ENCODE measurements at places on chromosomes 3 and 15.
A peak's percentile ranks its signal among the peaks of the same experiment; 100 is the strongest.

- no peak for DNase-seq
Measured at GRCh38 chr15:37016231-37016630, 84.1 kb downstream of the MEIS2 start.

- no peak for DNase-seq
Measured at GRCh38 chr15:78000091-78000926, 77.2 kb downstream of the TBC1D2B start.

DNA sequence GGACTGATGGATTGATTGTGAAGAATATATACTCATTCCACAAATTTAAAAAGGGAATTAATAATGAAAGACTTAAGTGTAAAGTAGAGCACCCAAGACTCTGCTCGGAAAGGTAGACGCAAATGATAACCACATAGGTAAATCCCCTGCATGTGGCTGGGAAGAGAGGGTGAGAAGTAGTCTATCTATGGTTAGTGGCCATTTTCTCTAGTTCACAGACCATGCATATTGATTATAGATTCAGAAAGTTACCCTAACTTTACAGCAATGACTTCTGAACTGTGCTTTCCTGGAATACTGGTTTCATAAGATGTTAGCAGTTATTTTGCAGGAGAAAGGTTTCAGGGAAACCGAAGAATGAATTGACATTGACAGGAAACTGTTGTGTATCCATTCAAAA lies 51.7 kb downstream of the CASR start:
- DNase-seq = no peak

DNA sequence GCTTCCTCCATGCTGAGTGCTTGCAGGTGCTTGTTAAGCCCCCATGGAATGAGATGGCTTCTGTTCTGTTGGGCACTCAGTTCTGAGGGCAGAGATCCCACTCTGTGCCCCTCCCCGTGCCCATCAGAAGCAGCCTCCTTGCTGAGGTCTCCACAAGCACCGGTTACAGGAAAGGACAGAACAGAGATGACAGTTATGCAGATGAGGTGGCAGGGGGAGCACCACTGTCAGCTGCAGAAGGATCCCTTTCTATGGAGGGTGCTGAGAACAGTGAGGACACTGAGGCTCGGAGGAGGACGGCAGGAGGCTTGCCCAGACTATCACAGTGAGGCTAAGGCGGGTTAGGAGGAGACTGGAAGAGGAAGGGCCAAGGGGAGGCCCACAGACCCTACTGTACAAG lies 12.4 kb downstream of the CACNA2D2 start:
- DNase-seq = no peak

GRCh38 chr3:138384531-138384930 lies 36.2 kb downstream of the MRAS start:
- DNase-seq = no peak

DNA sequence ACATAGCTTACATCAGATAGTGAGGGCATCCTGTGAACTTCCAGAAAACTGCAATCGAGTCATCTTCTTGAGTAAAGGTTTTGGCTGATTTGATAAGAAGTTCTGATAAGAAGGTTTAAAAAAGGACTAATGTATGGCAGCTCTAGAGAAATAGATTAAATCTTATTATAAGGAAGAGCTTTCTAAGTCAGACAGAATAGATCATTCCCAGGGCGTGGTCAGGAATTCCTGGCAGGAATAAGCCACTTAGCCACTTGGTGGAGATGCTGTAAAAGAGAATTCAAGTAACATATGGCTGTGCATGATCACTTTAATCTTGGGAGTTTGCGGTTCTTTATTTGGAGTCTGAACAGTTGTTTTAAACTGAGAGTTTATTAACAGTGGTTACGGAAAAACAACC lies 17.4 kb downstream of the PGBD4 start:
- no peak for DNase-seq

DNA sequence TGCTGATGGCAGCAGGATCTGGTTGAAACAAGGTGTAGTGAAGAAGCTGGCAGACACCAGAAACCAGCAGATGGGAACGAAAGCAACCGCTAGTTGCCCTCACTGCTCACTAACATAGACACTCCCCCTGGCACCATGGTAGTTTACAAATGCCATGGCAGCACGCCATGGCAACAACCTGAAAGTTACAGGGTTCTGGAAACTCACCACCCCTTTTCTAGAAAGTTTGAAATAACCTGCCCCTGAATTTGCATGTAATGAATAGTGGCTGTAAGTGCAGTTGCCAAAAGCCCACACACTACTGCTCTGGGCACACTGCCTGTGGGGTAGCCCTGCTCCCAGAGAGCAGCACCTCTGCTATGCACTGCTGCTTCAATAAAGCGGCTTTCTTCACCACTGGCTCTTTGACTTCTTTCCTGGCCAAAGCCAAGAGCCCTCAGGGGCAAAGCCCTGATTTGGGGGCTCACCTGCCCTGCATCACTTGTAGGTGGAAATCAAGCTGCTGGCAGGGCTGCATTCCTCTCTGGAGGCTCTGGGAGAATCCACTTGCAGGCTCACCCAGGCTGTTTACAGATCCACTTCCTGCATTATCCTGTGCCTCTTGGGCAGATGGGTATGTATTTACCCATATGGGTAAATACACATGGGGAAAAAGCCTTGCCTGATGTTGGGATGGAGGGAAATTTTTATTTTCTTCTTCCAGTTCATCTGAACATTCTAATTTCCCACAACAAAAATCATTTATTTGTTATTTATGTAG lies 2.0 kb upstream of the GP9 start:
- DNase-seq = peak; percentile 7

- DNase-seq = no peak
Measured at GRCh38 chr15:79898369-79898768, 1.6 kb upstream of the MTHFS start.

DNA sequence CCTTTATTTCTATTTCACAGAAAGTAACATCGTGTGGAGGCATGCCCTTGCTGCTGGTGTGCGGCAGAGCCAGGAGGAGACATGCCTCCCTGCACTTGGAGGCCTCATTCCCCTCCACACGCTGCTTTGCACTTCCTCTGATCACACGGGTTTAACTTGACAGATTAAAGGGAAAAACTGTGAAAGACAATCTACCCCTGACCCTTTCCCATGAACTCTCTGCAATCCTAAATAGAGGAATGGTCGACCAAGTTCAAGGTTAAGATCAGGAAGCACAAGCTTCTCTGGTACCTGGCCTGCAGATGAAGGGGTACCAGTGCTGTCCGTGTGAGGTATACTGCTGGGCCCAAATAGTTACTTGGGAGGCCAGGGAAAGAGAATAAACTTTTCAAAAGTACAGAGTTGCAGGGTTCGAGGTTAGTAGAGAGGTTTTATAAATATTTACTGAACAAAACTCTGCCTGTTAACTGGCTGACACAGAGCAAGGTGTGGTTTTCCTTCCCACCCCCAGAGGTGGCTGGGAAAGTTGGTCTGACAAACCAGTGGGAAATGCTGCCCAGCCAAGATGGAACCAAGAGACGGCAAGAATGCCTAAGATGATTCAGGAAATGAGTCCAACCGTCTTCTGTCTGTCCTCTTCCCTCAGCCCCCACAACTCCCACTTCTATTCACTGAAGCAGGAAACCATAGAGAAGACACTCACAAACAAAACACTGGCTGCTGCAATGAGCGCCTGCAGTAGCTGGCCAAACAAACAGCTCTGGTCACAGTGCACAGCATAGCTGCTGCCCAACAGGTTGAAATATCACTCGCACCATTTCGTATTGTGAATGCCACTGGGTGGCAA lies 79.6 kb downstream of the IGF2BP2 start:
- DNase-seq = no peak

GRCh38 chr3:148146947-148147826 lies 550.5 kb upstream of the AGTR1 start:
- DNase-seq = no peak

DNA sequence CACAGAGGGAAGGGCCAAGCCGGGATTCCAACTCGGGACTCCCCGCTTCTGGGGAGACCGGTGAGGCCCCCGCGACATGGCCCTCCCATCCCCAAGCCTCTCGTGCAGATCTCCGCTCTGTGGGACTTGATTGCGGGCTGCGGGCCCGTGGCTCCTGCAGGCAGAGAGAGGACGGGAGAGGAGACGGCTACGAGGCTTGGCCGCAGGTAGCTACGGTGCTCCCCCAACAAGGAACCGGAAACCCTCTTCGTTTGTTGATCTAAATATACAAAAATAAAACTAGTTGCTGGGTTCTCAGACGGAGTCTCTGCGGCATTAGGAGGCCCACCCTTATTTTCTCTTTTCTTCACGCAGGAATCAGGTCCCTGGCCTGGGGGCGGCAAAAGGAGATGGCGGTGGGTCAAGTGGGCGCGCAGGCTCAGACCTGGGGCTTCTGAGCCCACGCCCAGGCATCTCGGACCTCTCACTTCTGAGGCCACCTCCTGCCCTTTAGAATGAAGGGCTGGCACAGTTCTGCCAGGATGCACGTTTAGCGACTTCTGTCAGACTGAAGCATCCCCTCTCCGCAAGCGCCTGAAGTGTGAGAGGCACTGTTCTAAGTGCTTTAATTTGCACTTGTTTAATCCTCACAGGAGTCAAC lies 10.9 kb downstream of the GNB5 start:
- DNase-seq = no peak

- DNase-seq = no peak
Measured at GRCh38 chr3:104564045-104564643, 802.6 kb upstream of the ALCAM start.

DNA sequence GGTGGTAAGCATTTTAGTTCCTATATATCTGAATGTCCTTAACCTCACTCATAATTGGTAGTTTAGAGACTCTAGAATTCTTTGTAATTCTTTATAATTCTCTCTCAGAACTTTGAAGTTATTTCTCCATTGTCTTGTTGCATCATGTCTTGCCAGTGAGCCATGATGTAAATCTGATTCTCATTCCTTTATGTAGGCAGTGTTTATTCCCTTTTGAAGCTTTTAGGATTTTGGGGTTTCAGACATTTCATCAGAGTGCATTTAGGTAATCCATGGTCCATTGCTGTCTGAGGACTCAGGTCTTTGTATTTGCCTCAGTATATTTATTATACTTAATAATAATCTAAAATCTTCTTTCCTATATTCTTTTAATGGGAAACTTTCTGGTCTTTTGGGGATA lies 20.6 kb downstream of the CMC1 start:
- no peak for DNase-seq

GRCh38 chr3:27681249-27681748 lies 40.8 kb downstream of the EOMES start:
- peak; percentile 26 for DNase-seq

DNA sequence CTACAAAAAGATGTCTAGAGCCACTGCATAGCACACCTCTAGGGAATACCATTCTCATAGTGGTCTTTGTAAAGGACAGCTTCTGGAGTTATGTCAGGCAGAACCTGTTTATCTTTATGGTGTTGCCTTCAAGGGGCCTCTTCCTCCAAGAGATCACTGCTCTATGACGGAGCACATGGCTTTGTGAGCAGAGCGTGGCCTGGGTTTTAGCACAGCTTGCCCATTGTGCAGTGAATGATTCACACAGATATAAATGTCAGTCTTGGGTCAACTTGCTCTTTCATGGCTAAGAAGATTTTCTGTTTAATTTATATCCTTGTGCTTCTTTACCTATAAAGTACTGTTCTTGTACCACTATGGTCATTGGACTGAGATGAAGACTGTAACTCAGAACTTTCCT lies 41.5 kb upstream of the RBMS3 start:
- no peak for DNase-seq

- no peak for DNase-seq
Measured at GRCh38 chr3:67077656-67078055, 79.5 kb downstream of the KBTBD8 start.

DNA sequence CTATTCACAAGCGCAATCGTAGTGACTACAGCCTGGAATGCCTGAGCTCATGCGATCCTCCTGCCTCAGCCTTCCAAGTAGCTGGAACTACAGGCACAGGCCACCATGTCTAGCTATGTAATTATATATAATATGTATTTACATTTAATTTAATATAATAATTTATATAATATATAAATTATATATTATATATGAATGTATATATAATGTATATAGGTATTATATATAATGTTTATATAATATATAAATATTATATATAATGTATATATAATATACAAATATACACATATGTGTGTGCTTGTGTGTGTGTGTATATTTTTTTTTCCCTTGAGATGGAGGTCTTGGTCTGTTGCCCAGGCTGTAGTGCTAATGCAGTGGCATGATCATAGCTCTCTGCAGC lies 27.6 kb upstream of the ULK4 start:
- DNase-seq = no peak

- DNase-seq = peak; percentile 39
Measured at GRCh38 chr15:92082006-92082843, 228.7 kb downstream of the SLCO3A1 start.

DNA sequence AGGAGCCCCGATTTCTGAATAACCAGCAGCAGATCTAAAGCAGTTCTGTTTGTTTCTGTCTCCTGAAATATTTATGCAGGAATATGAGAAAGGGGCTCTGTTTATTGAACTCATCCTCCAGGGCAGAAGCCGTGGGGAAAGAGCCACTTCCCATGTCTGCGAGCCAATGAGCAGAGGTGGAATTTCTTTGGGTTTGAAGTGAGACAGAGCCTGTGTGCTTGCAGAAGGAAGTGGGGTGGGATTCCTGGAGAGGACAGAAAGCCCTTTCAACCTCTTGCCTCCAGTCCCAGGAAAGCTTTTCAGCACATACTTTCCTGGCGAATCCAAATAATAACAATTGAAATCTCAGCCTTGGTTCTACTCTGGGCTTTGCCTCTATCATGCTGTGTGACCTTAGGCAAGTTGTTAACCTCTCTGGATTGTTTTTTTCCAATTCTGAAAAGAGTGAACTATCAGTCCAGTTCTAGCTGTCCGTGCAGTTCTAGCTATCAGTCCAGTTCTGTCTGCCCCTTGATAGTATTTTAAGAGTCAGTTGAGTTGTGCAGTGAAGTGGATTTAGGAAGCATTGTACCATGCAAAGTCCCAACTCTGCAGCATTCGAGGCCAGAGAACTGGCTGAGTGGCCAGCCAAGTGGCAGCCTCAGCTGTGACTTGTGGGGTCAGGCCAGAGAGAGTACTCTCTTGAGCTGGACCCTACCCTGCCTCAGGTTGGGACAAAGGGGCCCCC lies 15.9 kb downstream of the CORO2B start:
- no peak for DNase-seq

- DNase-seq = no peak
Measured at GRCh38 chr3:188905547-188905946, 266.2 kb upstream of the TPRG1 start.

- DNase-seq = no peak
Measured at GRCh38 chr3:120879411-120879810, 28.6 kb upstream of the STXBP5L start.

GRCh38 chr15:25797511-25797935 lies 65.6 kb downstream of the ATP10A start:
- no peak for DNase-seq

GRCh38 chr3:16203671-16204629 lies 29.5 kb downstream of the GALNT15 start:
- DNase-seq = no peak

- DNase-seq = no peak
Measured at GRCh38 chr3:122678506-122678905, 2.1 kb upstream of the PARP14 start.

DNA sequence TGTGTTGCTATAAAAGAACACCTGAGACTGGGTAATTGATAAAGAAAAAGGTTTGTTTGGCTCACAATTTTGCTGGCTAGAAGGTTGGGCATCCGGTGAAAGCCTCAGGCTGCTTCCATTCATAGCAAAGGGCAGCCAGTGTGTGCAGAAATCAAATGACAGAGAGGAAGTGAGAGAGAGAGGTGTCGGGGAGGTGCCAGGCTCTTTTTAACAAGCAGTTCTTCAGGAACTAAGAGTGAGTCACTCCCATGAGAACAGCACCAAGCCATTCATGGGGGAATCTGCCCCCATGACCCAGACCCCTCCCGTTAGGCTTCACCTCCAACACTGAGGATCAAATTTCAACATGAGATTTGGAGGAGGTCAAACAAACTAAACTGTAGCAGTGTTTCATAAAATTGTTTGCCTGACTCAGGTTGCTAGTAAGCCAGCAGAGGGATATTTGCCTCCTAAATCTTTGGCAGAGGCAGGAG lies 4.5 kb upstream of the PARP15 start:
- DNase-seq = no peak
